Activated CD8-positive, alpha-beta memory T cell treated with anti-CD3 and anti-CD28 coated beads for 24 hours (primary cell): ENCODE measurements at places on chromosomes 5 and 9.

- no peak for DNase-seq
Measured at GRCh38 chr5:168553377-168554130, 24.4 kb downstream of the FBLL1 start.

- DNase-seq = no peak
Measured at GRCh38 chr9:70549926-70550325, 135.5 kb upstream of the KLF9 start.

GRCh38 chr5:14339468-14339867, 196.3 kb downstream of the TRIO start:
- no peak for DNase-seq

GRCh38 chr5:143828710-143829109, 16.7 kb downstream of the HMHB1 start:
- DNase-seq = no peak

GRCh38 chr5:155727512-155728145, 599.3 kb upstream of the SGCD start:
- no peak for DNase-seq

GRCh38 chr5:129459777-129460671, at the start of gene ADAMTS19:
ADAMTS19 (plus strand) TSS chr5:129460298; CDS start chr5:129460392, 94 bp downstream.
- DNase-seq = no peak

GRCh38 chr9:72909428-72909827, 43.4 kb downstream of the ALDH1A1 start:
- no peak for DNase-seq

- DNase-seq = peak; percentile 63
Measured at GRCh38 chr5:62256161-62257019, 49.6 kb upstream of the KIF2A start.

- no peak for DNase-seq
Measured at GRCh38 chr5:65854925-65855324, 71.5 kb upstream of the ERBIN start.

DNA sequence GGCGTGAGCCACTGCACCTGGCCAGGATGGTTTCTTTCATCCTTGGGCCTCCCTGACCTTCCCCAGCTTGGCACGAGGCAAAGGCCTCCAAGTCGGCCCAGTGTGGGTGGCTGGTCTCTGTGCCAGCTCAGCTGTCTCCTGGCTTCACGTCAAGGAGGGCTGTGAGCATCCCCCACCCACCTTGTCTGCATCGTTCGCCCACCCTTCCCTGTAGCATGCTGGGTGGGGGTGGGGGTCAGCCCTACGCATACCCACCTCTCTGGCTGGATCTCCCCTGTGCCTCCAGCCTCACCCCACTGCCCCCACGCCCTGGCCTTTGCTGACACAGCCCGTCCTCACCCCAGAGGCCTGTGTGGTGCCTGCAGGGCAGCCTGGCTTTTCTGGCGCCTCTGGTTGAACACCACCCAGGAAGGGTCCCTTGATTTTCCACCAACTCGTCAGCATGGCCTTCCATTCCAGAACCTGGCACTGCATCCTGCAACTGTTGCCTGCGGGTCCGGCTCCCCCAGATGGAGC, 8.8 kb upstream of the WDR5 start:
- no peak for DNase-seq

- DNase-seq = no peak
Measured at GRCh38 chr5:35478856-35479682, 138.6 kb upstream of the SPEF2 start.

GRCh38 chr5:62460578-62460983, 48.0 kb downstream of the IPO11 start:
- DNase-seq = no peak

DNA sequence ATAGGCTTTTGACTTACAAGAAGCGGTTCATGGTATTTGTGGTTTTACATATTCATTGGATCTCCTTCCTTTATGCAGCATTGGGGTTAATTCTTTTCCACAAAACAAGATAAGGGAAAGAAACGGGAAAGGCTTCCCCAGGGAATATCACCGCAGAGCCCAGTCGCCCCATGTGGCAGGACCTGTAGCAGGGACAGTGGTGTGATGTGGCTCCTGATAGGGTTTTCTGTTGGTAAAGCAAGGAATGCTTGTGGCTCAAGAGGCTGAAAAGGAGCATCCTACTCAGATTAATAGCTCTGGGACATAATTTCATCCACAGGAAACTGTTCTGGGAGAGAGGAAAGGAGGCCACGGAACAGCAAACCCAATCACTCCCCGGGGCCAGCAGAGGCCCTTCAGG, 699.9 kb downstream of the MTRR start:
- DNase-seq = no peak

- no peak for DNase-seq
Measured at GRCh38 chr9:116358251-116358650, 204.7 kb downstream of the PAPPA start.

GRCh38 chr5:23303836-23304235, 203.6 kb upstream of the PRDM9 start:
- no peak for DNase-seq

DNA sequence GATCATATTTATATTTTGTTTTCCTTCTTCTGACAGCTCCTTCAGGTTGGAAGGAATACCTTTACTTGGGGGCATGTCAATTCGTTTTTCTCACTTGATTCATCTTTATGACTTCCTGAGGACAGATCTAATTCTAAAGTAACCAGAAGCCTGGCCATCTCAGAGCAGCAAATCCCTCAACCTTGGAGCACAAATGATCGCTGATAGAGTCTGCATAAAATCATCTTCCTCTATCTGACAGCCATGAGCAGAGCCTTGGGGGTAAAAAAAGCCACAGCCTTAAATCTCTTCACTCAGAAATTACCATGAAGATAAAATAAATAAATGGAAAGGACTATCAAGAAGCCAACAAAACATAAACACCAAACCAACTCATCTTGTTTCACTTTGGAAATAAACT, 325.8 kb downstream of the PRR16 start:
- DNase-seq = no peak

GRCh38 chr5:143694357-143694756, 117.6 kb upstream of the HMHB1 start:
- no peak for DNase-seq

GRCh38 chr5:76604838-76605237, 18.4 kb downstream of the F2RL2 start:
- DNase-seq = no peak

DNA sequence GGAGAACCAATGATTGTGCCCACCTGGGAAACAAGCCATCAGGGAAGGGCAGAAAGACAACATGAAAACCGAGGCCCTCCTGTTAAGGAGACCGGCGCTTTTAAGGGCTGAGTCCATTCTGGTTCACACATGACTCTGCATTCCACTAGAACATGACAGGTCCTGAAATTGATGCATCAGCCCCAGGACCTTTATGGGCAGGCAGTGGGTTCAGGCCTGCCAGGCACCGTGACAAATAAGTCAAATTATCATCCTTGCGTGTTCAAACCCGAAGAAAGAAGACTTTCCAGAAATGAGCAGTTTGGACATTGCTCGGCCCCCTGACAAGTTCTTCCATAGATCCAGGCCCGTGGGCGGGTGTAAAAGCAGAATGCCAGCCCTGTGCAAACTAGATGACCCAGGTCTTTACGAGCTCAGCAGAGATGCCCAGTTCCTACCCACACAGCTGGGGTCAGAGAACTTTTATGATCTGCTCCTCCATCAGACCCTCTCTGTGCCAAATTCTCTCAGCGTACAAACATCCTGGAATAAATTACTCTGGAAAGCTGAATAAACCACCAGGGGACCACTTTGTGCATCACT, 295.5 kb upstream of the WWC1 start:
- DNase-seq = no peak

DNA sequence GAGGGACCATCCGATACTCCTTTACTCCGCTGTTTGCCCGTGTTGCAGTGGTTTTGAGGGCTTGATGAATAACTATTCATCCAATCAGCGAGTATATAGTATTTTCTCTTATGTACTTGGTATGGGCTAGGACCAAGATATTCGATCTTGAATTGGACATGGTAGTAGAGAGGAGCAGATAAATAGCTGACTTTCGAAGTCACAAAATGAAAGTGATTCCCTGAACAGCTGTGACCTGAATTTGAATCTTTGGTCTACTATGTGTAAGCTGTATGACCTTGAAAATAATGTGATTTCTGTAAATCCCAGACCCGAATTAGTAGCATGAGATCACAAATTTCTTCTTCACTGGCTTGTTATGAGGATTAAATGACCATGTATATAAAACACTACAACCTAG, 134.4 kb downstream of the TUSC1 start:
- DNase-seq = no peak

GRCh38 chr5:14362491-14362890, 219.1 kb upstream of the OTULINL start:
- DNase-seq = no peak

GRCh38 chr9:104386013-104386412, 118.0 kb upstream of the OR13F1 start:
- DNase-seq = no peak

DNA sequence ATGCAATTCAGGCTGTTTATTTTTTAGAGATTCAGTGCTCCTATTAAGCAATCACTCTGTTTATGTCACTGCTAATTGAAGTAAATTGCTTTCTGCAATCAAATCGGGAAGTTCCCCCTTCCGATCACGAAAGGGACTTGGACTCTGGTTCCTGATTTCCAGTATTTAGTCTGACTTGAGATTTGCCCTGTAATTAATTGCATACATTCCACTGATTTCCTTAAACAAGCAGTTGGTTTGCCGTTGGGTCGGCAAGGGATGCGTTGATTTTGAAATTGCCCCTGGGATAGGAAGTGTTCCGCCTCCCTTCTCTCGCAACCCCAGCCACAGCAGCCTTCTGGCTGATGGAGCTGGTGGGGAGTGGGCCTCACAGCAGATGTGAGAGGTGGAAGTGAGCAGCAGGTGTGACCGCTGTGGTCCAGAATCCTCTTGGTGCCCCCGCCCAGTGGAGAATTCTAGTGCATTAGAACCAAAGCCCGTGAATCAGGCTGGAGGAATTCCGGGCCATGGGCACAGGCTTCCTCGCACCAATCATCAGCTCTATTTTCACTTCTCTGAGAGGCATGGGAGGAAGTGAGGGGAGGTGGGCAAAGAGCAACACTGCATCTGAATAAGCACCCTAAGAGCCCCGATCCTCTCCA, 102.5 kb downstream of the SPRY4 start:
- no peak for DNase-seq

DNA sequence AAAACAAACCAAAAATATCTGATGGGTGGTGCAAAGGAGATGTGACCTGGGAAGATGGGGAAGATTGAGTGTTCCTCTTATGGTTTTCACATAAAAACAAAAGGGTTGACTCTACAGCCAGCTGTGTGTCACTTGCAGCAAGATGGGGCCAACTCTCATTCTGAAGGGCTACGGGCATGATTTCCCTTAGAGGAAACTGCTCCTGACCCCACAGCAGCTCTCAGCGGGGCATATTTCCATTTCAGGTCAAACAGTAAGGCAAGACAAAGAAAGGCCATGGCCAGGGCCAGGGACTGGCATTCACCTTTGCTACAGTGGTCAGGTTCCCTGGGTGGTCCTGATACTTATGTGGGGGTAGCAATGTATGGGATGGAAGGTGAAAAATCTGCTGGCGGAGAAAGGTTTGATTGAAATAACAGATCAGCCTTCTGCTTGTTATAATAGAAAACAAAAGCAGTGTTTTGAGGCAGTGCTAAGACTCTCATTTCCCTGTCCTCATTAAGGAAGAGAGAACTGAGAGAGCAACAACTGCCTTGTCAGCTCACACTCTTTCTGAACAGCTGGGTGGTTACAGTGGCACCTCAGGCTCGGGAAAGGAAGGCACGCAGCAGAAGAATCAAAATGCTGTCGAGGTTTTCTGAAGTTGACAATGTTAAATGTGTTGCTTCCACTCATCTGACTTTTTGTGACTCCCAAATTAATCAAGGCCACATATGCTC, 120.7 kb upstream of the PCA3 start:
- DNase-seq = no peak

GRCh38 chr5:38607396-38607795, 51.0 kb upstream of the LIFR start:
- DNase-seq = no peak

GRCh38 chr9:4741365-4742089, 525 bp upstream of the AK3 start:
- no peak for DNase-seq

DNA sequence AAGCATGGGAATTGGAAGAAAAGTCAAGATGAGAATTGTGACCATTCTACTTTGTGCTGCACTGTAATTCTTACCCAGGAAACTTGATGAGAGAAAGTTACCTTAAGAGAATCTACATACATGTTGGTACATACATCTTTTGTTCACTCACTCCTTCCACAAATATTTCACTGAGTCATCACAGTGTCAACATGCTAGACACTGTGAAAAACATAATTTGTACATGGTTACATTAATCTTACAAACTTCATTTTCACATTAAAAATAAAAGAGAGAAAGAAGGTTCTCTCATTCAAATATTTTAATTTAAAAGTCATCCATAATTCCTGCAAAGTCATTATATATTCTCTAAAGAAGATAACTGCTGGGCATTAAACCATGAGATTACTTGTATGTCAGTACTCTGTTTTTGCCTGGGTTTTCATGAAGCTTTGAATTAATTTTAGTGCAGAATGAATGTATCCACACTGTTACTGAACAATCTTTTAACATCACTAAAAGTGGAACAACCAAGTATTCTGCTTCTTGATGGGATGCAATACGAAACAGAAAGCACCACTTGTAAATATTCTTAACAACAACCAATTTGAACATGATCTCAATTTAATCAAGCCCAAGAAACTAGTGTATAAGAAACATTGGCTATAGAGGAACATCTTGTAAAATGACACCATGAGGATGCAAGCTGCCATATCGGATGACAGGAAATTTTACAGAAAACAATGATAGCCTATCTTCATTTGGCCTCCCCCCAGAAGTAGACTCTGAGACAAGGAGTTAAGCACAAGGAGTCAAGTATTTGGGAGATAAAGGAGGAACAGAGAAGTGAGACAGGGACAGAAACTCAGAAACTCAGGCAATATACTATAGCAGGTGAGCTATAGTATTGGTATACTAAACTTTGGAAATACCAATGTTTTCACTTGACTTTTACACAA, 28.4 kb downstream of the ERP44 start:
- DNase-seq = no peak

DNA sequence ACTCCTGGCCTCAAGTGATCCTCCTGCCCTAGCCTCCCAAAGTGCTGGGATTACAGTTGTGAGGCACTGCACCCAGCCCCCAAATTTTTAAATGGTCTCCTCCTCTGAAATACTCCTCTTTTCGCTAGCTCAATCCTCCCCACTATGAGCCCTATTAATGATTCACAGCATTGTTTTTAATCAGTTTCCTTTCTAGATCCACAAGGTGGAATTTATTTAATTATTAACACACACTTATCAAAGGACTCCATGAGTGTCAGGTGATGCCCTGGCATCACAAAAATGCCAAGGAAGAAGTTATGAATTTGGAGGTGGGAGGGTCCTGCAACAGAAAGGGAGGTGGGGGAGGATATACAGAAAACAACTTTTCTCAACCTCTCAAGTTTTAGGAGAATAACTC, 806.5 kb downstream of the PRELID2 start:
- DNase-seq = no peak

- no peak for DNase-seq
Measured at GRCh38 chr5:68383888-68384310, 168.3 kb downstream of the PIK3R1 start.

- DNase-seq = no peak
Measured at GRCh38 chr5:176881816-176882566, 17.2 kb downstream of the HK3 start.
